ENCODE measurements at places on chromosomes 2 and 18.

GRCh38 chr18:41134426-41134825 is 820.6 kb upstream of the PIK3C3 start:
- DNase-seq: no peak

- DNase-seq: no peak
Observed at GRCh38 chr2:115118306-115118705, 675.9 kb downstream of the DPP10 start.

GRCh38 chr2:85827879-85828569 is 60.8 kb downstream of the ST3GAL5 start:
- no peak for DNase-seq

DNA sequence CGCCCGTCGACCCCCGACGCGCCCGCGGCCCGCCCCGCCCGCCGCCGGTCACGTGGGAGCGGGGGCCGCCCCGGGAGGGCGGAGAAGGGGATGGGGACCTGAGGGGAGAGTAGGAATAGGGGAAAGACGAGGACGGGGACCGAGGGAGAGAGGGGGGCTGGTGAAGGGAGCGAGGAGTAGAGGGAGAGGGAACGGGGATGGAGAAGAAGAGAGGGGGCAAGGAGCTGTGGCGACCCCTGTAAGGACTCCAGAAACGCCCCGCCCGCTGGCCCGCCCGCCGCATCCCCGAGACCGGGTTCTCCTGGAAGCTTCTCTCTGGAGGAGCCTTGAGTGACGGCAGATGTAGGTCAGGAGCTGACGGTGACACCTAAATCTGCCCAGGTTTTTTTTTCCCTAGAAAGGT is 615 bp downstream of the ADNP2 start:
- peak; percentile 44 for DNase-seq

GRCh38 chr2:129930451-129930850 is 49.0 kb upstream of the RAB6C start:
- no peak for DNase-seq

- DNase-seq: peak; percentile 89
Observed at GRCh38 chr2:151097128-151097527, 164.5 kb downstream of the RBM43 start.

DNA sequence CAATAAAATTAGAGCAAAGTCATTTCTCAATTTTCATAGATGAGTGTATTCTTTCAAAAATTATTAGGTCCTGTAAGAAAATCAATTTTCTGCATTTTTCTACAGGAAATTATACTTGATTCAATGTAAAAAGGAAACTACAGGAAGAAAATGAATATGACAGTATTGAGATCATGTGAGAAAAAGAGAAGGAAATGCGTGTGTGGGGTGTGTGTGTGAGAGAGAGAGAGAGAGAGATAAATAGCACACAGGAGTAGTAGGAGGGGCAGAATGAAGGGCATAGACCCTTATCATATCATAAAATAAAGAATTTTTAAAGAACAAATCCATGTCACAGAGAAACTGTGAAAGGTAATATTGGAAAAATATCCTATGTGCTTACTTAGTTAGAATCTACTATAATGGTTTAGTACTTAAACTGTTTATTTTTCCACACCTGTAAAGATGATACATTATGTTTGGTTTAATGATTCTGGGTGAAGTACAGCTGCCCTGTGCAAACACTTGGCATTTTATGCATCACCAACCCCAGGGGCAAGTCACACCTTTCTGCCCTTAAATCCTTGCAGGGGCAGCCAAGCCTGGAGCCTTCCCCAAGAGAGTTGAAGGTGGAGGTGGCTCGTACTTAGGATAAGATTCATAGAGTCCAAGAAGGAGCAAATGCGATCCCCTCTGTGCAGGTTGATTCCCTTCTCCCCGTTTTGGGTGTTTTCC is 276.4 kb downstream of the TGIF1 start:
- DNase-seq: no peak

Measured in muscle of arm (tissue), 14 donors.